ENCODE measurements at places on chromosomes 16 and 17.

GRCh38 chr16:57266531-57267260, 17.8 kb downstream of the PLLP start:
- no peak for DNase-seq

DNA sequence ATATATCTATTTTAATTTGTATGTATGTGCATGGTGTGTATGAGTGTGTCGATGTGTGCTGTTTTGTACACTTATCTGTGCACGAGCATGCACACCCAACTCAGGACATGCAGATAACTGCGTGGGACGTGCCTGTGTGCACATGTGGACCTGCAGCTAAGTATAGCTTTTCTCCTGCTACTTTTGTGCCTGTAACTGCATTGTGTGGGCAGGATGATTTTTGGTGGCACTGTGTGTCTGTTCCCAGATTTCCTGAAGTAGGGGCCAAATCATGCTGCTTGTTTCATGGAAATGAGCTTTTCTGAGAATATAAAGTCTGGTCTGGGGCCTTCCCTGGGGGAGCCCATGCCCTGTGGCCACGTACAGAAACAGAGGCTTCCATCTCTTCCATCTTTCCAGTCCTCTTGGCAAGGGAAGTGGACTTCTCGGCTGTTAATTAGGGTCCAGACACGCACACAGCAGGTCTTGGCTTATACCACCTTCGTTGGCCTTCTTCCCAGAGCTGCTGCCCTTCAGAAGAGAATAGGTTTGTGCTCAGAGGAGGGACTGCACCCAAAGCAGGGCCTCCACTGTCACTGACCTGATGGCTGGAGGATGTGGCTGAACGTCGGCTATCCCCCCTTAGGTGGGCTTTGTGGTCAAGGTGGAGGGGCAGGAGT, 30.2 kb downstream of the SPNS3 start:
- no peak for DNase-seq

DNA sequence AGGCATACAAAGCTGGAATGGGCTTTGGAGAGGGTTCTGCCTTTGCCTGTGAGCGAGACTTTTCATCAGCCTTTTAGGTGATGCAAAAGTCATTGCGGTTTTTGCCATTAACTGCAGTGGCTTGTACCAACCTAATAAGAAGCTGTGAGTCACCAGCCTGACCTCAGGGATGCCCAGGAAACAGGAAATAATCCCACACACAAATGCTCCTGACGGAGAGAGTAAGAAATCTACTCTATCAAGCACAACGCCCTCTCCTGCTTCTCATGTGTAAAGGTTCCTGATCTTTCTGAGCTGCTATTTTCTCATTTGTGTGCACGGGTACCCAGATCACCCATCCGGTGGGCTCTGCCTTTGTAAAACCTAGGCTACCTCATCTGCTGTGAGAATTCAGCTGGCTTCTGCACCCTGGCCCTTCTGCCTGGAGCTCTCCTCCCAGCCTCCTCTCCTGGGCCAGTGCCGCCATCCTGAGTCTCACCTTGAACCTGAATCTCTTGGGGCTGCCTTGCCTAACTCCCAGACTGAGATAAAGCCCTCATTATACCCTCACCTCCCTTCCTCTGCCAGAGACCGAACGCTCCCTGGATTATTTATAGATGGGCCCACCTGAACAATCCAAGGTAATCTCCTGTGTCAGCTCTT, 299.7 kb downstream of the C16orf95 start:
- peak; percentile 86 for DNase-seq

DNA sequence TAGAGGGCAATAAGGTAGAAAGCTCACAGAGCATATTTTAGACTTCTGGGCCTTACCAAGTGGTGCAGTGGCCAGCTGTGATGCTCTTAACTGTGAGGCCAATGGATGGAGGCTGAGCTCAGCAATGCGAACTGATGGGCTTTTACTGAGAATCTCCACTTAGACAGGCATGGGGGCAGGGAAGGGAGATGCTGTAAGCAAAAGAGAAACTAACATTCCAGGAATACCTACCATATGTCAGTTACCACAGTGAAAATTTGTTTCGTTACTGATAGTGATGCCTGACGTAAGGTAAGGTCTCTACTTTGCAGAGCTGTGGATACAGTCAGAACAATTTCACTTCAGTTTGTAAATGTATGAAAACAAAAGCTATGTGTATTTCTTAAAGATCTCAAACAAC, 250.6 kb upstream of the ZFHX3 start:
- DNase-seq: peak; percentile 5

GRCh38 chr16:87692176-87692575, 73.6 kb downstream of the KLHDC4 start:
- no peak for DNase-seq

GRCh38 chr17:3827124-3827773, 18.8 kb downstream of the NCBP3 start:
- peak; percentile 85 for DNase-seq

DNA sequence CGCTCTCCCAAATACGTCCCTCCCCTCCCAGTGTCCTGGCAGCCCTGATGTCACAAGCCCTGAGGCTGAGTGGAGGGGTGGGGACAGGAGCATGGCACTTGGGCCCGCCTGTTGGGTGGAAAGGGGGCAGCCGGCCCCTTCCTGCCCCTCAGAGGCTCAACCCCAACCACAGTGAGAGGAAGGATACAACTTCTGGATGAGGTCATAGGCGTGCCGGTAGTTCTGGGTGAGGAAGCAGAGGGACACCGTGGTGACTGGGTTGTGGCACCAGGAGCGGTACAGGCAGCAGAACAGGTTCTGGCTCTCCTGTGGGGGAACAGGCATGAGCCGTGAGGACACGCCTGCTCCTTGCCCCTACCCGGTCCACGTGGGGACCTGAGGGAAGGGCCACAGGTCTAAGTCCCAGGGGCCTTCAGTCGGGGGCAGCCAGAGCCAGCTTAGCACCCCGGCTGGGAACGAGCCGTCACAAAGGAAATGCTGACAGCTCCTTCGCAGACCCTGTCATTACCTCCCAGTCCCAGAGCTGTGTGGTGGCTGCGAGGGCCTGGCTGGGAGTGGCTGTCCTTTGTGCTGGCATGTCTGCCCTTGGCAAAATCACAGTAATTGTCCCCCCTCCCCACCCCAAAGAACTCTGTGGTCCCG, 11.2 kb upstream of the MTSS2 start:
- no peak for DNase-seq

DNA sequence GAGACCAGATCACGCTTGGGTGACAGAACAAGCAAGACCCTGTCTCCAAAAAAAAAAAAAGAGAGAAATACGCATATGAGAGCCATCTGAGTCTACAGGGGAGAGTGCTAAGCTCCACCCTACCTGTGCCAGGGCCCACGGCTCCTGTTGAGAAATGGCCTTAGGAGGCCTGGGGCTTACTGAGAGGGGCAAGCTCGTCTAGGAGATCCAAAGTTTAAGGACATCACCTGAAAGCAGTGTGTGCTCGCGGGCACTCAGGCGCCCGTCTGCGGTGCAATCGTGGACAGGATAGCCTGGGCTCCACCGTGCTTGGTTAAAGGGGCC, 14.5 kb upstream of the BAIAP2 start:
- DNase-seq: no peak

DNA sequence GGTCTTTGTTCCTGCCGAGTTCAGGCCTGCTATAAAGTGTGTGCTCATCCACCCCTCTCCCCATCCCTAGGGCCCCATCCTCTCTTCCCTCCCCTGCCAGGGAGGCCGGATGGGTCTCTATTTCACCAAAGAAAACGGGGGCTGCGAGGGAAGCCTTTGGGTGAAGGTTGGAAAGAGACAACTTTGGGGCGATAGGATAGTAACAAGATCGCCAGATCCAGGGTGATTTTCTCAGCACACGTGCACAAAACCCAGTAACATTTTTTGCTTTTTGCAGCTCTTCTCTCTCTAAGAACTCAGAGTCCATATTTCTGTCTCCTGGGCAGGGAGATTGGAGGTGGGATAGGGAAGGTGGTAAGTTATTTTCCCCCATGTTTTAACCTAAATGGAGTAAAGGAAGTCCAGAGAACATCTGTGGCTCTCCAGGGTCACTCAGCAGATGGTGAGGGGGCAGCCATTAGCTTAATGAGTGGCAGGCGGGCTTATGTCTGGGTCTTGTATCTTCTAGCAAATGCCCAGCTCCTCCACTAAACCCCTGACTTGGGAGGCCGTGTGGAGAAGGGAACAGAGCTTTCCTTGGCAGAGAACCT, 6.9 kb downstream of the CCR7 start:
- peak; percentile 2 for DNase-seq

DNA sequence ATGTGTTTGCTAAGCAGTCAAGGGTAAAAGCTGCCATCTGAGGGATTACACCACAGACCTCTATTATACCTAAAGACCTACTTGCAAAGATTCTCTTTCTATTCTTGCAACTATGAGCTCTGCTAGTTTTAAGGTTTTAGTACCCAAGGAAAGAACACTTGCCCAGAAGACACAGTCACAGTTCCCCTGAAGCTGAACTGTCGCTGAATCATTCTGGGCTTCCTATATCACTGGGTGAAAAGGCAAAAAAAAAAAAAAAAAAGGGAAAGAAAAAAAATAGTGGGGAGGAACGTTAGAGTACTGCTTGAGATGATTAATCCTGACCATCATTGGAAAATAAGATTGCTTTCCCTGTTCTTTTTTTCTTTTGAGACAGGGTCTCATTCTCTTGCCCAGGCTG, 37.9 kb downstream of the LYRM1 start:
- peak; percentile 48 for DNase-seq
